ENCODE measurements at places on chromosomes 5 and 9.

DNA sequence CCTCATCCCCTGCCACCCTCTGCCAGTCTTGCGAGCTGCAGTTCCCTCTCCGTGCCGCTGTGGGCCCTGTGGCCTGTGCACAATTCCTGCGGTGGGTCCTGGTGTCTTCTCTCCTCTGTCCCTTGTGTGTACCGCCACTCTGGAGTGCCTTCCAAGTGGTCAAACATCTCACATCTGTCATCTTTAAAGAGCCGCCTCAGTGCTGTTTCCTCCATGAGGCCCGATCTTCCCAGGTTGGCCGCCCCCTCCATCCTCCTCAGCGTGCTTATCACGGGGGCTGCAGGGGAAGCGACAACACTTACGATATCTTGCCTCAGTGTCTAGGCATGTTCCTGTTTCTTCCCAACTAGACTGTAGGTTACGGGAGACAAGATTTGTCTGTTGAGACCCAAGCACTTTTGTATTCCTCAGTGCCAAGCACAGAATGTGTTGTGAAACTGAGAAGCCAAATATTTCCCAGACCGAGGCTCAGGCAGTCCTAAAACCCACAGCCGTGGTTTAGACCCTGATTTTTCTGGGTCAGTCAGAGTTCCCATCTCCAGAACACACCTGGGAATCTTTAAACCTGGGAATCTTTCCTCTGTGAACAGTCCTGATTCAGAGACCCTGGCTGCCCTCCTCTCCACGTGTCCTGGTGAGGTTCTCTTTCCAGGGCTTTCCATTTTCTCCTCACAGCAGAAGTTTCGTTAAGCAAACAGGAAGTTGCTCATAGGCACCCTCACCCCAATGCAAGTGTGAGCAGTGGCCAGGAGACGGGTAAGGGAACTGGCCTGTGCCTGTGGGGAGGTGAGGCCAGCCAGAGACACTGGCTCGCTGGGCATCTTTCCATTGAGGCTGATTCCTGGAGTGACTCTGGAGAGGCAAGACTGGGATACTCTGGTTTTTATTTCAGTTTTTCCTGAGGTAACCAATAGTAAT is 28.8 kb downstream of the SLC46A2 start:
- no peak for DNase-seq

- no peak for DNase-seq
These were observed 28.7 kb upstream of the RXRA start for GRCh38 chr9:134297576-134297975.

- DNase-seq = peak; percentile 75
These were observed 733 bp downstream of the HSPA4 start for GRCh38 chr5:133052317-133053175.

DNA sequence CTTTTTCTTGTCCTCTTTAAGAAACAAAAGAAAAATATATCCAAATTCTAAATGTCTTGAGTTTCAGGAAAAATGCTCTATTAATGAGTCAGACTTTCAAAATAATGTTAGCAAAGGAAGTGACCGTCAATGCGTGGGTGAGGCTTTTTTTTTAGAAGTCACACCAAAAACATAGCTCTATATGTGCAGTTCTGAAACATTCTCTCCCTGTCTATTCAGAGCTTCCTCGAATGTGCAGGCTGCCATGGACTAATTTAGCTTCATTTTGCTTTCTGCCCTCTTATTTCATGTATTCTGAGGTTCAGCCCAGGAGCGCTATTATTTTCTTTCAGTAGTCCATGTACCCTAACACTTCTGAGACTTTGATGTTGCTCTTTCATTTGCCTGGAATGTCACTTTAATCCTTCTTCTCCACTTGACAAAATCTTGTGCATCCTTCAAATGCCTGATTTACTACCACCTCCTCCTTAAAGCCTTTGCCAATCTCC is 72.5 kb upstream of the RASA1 start:
- DNase-seq = peak; percentile 47

DNA sequence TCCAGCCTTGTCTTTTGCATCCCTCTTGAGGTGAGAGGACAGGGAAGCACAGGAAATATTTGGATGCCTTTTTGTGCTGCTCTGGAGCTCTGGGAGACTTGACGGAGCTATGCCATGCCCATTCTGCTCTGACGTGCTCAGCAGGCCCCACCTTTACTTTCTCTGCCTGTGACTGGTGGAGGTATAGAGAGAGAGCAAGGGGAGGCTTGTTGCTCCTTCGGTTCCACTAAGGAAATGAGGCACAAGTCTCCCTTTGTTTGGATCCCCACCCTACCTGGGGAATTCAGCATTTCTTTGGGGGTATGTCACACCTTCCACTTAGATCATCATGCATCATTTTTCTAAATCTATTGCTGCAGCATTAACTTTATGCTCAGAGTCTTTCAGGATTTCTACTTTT is 121.8 kb upstream of the CNTLN start:
- no peak for DNase-seq

- DNase-seq = peak; percentile 36
These were observed 8.2 kb upstream of the DOCK2 start for GRCh38 chr5:169628892-169629291.

DNA sequence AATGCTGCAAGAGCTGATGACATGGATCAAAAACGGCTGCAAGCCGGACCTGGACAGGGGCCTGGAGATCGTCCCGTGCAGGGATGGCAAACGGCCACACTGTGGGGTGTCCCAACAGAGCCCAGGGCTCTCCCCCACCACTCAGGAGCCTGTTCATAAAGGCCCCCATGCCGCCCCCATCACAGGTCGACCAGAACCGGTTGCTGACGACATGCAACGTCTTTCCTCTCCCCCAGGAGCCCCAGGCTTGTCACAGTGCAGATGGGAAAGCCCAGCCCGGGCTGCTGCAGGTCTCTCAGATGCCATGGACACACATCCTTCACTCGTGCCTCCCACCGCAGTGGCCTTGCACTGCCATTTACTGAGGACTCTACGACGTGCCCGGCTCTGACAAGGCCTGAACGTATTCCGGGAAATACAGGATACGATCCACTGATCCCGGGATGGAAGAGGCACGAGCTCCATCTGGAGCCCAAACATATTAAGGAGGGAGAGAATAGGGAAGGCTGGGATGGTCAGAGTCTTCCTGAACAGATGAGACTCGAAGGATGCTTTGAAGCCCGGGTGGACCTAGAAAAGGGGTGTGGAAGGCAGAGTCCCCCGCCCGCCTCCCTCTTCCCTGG is 76.5 kb upstream of the SARDH start:
- no peak for DNase-seq

- peak; percentile 5 for DNase-seq
These were observed 550.6 kb downstream of the CDH10 start for GRCh38 chr5:24094081-24094679.

- DNase-seq = no peak
These were observed 503.3 kb upstream of the GRIA1 start for GRCh38 chr5:152987131-152987530.

GRCh38 chr5:143056792-143057579 is 286.8 kb downstream of the ARHGAP26 start:
- no peak for DNase-seq

GRCh38 chr5:73693573-73694061 is 67.6 kb downstream of the ARHGEF28 start:
- peak; percentile 61 for DNase-seq

DNA sequence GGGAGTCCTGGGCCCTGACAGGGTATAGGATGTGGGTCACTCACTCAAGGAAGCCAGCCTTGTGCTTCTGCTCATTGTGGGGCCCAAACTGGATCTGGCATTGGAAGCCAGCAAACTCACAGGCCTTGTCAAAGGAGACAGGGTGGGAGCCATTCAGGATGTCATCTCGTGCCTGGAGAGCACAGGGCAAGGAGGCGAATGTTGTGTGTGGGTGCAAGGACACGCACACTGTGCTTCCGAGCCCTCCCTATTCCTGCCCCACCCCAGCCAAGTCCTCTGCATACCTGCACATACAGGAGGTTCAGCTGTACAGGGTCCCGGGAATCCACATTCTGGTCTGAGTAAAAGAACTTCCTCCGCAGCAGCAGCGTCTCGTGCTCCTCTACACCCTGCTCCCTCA is 8.1 kb downstream of the TLN1 start:
- no peak for DNase-seq

- no peak for DNase-seq
These were observed 44.4 kb downstream of the PRKACG start for GRCh38 chr9:68969538-68969937.

DNA sequence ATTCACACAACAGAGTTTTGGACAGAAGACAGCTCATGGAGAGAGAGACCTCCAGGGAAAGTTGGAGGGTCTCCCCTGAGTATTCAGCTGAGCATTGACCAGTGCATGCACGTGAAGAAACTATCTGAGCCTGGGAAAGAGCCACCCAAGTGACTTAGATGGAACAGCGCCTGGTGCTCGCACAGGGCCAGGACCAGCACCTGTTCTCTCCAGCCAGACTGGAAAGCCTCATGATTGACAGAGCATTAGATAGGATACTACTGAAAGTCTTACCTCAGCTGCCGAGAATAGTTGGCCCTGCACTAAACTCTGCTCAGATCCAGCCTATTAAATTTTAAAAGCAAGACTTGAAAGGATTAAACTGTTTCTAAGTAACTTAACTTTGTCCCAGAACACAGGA is 28.3 kb upstream of the NEURL1B start:
- no peak for DNase-seq

DNA sequence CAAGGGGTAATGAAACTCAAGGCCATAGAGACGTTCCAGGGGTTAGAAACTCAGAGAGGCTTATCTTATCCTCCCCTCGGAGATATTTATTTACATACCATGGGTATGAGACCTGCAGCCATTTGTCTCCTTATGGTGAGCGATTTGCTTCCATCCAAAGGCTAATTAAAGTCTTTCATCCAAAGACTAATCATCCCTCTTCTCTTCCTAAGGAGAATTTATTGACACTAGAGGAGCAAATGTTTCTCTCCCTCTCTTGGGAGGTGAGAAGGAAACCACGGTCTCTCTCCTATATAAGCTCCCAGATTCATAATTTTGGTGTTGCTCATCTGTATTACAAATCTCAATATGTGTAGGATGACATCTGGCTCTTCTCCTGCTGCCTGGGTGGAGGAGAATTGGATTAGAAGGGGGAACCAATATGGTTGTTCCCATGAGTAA is 31.0 kb upstream of the RPS23 start:
- DNase-seq = no peak

GRCh38 chr5:91383956-91384300 is 811 bp upstream of the ARRDC3 start:
- DNase-seq = peak; percentile 42

GRCh38 chr9:123087359-123087888 is 54.0 kb downstream of the GPR21 start:
- DNase-seq = no peak

DNA sequence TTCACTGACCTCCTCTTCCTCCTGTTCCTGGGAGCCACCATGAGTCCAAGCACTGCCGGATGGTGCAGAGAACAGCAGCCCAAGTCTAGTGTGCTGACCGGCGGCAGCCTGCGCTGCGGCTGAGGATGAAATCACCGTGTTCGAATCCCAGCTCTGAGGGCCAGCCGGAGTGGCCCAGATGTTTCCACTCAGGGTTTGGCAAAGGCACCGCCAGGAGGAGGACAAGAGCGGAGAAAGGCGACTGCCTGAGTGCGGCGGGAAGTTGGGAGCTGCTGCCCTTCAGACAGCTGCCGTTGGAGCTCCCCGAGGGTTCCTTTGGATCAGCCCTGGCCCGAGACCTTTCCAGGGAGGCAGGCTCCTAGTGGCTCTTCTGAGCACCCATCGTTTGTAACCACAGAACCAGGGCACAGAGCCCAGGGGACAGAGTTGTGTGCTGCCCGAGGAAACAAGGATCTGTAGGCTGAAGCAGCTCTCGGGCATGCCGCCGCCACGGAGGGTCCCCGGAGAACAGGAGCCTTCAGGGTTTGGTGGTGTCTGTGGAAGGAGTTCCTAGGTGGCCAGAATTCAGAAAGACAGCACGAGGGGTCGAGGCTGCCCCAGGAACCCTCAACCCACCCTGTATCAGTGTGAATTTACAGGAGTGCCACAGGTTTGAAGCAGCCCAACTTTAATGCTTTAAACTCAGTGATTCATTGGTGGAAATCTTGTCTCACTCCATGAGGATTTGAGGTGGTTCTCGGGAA is 115.6 kb upstream of the COL5A1 start:
- no peak for DNase-seq

GRCh38 chr5:34728236-34728635 is 72.1 kb downstream of the RAI14 start:
- DNase-seq = no peak

DNA sequence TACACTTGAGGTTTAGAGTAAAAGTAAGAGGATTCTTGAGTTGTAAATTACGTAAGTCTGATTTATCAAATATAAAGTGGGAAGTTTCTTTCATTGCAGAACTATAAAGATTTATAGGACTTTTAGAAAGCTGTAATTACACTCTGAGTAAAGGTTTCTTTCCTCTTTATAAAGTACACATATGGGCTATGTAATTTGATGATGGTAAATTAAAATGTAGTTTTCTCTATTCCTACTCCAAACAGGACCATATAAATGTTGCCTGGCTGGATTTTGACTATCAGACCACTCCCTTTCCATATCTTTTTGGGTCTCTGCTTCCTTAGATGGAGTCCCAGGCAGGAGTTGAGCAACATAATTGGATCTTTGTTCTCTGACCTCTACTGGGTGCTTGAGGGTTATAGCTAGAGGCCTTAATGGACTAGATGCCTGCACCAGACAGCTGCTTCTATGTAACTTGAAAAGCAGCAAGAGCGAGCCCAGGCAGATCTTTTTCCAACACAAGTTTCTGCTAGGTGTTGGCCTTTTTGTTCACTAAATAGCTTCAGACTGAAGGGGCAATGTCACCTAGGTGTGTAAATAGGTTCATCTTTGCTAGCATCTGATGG is 11.4 kb upstream of the TEX48 start:
- DNase-seq = no peak

GRCh38 chr5:111748304-111748763 is 8.7 kb downstream of the NREP start:
- DNase-seq = peak; percentile 86

GRCh38 chr5:14342306-14342705 is 199.2 kb downstream of the TRIO start:
- no peak for DNase-seq

DNA sequence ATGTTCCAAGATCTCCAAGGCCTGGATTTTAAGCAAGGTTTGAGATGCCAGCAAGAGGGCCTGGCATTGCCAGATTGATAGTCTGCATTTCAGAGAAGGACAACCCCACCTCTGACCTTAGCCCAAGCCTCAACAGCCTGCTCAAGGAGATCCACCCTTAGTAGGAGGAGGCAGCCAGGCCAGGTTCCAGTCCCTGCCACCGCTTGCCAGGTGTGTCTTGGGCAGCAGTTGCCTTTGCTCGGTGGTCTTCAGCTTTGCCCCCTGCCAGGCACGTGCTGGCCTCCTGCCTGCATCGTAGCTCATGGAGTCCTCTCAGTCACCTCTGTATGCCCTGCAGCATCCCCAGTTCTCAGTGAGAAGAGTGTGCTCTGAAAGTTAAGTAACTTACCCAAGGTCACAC is 134.2 kb downstream of the KCNIP1 start:
- no peak for DNase-seq

DNA sequence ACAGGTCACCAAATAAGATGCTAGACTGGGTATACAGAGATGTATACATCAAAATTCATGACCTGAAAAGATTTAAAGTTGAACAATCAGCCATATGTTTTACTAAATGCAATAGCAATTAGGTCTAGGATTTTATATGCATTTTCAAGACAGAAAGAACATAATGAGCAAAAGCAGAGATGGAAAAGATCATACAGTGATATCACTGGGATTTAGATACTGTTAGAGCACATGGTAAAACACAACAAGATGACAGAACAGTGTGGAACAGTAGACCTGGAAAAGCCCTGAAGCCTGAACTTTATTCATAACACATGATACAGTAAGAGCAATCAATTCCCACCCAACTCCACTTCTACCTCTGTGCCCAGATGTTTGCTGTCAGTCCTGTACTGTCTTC is 585.9 kb downstream of the PRR16 start:
- DNase-seq = no peak
